ENCODE measurements at places on chromosomes 6 and 20.

DNA sequence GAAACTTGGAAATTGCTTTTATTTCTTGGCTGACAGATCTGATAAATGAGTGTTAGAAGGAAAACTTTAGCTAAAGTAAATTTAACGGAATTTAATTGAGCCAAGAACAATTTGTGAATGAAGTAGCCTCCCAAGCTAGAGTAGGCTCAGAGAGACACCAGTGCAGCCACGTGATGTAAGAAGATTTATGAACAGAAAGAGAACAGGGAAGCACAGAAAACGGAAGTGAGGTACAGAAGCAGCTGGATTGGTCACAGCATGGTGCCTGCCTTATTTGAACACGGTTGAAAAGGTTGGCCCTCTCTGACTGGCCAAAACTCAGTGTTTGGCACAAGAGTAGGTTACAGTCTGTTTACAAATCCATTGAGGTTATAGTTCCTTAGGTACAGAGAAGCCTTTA lies 29.5 kb upstream of the IFNGR1 start:
- no peak for DNase-seq

- no peak for DNase-seq
Observed at GRCh38 chr6:128339635-128340450, 180.6 kb downstream of the PTPRK start.

DNA sequence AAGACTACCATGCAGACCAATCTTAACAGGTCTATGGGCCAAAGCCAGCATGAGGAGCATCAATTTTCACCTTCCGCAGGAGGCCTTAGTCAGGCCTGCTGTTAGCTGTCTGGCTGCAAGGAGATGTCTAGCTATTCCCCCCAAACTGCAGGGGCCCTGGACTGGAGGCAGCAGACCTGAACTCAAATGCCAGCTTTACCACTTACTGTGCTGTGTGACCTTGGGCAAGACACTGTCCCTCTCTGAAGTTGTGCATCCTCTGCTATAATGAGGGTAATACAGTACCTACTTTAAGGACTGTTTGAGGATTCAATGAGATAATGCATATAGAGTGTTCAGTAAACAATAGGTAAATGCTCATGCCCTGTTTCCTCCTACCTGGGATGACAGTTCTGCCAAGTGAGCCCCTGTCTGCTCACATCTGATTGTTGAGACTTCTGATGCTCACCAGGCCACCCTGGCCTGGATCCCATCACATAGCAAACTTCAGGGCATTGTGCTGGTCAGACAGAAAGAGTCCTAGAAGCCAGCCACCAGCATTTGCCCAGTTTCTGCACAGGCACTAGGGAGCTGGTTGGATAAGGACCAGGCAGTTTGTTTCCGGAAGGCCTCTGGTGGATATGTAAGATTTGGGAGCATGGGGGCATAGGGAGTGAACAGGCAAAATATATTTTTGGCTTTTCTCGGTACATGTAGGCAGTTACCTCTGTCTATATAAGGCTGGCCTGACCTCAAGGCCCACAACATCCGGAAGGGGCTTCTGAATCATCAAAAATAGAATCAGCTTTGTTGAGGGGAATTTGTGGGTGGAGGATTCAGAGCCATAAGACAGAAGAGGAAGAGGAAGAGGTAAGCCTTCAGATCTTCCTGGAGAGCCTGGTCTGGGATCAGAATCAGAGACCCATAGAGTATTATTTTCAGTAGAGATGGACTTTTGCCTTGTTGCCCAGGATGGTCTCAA lies 2.3 kb upstream of the OCSTAMP start:
- peak; percentile 6 for DNase-seq

DNA sequence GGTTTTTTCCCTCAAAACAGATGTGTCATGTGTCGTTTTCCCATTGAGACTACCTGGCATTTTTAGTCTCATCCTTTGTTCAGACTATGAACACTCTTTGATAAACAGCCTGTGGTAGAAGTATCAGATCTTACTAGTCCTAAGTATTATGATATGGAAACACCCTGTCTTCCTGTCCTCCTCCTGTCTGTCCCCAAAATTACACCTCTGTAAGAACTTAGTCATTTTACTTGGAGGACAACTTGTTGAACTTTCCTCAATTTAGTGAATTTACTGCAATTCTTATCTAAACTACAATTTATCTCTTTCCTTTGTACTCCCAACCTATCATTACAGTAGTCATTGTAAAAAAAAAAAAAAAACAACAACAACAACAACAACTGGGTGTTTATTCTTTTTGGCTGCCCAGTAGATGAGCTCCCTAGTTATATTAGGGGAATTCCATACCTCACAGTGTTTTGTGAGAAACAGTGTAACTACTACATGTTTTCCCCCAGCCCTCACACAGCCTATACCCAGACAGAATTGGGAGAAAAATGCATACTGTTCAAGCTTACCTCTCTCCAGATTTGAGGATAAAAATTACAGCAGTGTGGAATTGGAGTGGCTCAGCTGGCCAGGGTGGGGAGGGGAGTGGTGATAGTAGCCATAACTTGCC lies 18.5 kb upstream of the ERVFRD-1 start:
- DNase-seq: no peak

DNA sequence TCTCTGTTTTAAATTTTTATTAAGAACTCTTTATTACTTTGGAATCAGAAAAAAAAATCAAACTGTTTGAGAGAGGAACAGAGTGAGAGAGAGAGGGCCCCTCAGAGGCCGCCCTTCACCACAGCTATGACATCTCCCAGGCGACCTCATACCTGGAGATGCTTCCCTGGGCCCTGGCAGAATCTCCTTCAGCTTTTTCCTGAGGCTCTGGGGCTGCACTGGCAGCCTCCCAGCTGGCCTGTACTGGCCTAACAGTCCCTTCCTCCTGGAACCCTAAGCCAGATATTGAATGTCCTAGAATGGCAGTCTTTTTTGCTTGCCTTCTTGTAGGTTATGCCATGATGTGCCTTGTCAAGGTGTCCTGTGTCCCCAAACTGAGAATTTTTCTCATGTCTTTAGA lies 13.7 kb downstream of the ABHD12 start:
- DNase-seq: no peak

DNA sequence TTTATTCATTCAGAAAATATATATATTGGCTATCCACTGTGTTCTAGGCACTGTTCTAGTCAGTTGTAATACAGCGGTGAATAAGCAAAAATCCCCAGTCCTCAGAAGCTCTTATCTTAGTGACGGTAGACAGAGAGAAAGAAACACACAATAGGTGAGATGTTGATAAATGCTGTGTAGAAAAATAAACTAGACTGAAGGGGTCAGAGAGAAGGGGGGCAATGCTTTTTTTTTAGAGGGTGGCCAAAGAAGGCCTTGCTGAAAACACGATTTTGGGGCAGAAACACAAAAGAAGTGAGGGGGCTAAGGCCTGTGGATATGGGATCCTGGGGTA lies 68.0 kb upstream of the MBOAT1 start:
- DNase-seq: no peak

- no peak for DNase-seq
Observed at GRCh38 chr6:57226221-57226620, 4.1 kb upstream of the RAB23 start.

GRCh38 chr6:30842754-30843610 lies 41.3 kb upstream of the DDR1 start:
- peak; percentile 24 for DNase-seq

- no peak for DNase-seq
Observed at GRCh38 chr6:36219081-36219480, 22.5 kb downstream of the BRPF3 start.

- DNase-seq: no peak
Observed at GRCh38 chr6:109239651-109240321, 142.5 kb downstream of the CD164 start.

GRCh38 chr6:168533414-168533813 lies 92.4 kb downstream of the SMOC2 start:
- no peak for DNase-seq

DNA sequence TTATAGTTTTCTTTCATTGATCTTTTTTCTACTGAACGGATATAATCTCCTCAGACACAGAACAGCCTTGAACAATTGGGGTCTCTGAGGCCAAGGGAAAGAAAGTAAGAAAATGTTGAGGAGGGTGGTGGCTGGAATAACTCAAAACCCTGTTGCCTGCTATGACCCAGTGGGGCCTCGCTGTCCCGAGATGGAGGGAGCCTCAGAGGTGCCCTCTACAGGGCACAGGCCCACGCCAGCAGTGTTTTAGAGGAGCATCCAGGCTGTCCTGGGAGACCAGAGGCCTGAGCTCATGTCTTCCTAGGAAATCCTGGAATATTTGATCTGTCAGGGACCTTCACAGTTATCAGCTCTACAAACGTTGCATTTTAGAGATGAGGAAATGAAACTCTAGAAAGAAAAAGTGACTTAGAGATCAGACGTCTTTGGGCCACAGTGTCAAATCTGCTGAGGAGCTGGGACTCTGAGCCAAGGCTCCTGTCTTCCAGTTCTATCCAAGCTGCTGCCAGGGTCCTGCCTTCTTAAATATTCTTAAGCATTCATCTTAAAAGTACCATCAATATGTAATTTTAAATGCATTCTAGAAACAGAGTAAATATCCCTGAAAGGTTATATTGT lies 26.3 kb downstream of the ALDH5A1 start:
- DNase-seq: no peak

DNA sequence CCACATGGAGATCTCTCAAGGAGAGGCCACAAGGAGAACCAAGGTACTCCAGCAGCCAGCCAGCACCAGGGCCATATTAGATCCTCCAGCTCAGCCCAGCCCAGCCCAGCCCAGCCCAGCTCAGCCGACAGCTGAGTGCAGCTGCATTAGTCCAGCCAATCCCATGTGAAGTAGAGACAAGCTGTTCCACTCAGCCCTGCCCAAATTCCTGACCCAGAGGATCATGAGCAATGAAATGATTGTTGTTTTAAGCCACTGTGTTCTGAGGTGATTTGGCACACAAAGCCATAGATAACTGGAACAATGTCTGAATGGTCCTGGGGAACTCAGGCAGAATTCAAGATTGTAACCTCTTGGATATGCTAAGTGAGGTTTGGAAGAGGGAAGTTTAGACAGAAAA lies 59.5 kb upstream of the BMP2 start:
- DNase-seq: no peak

DNA sequence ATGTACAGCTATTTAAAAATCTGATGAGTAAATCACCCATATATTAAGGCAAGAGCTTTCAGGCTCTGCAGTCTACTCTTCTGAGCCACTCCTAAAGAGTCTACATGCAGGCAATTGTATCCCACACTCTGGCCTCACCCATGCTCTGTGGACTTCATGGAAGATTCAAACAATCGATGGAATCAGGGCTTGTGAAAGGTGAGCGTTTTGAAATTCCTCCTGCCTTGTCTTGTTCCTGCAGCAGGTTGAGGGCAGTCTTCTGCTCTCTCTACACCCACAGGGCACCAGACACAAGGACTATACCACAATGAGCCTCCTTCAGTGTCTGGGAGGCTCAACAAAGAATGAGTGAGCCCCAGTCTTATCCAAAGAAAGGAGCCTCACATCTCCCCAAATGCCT lies 51.1 kb downstream of the TBC1D7 start:
- DNase-seq: no peak

DNA sequence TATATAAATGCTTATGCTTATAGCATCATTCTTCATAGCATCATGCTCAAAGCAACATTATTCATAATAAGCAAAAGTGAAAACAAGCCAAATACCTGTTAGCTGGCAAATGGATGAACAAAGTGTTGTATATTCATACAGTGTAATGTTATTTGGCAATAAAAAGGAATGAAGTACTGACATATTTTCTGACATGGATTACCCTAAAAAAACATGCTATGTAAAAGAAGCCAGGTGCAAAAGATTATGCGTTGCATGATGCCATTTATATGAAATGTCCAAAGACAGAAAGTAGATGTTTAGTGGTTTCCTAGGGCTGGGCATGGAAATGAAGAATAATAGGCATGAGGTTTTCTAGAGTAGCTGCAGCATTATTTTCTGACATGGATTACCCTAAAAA lies 77.1 kb downstream of the GFRA4 start:
- DNase-seq: no peak

All from naive thymus-derived CD8-positive, alpha-beta T cell (primary cell).